ENCODE measurements at places on chromosomes 4 and X. TPM values are rescaled to one million over a fixed set of nuclear protein-coding genes. Genes with fewer than 3 reads are reported as not detected.

The AMER1 gene
- 10.4 TPM for total RNA-seq

The PABPC1L2A gene
- total RNA-seq = 0.91 TPM

The TRAM1L1 gene
- 17.2 TPM for total RNA-seq

DNA sequence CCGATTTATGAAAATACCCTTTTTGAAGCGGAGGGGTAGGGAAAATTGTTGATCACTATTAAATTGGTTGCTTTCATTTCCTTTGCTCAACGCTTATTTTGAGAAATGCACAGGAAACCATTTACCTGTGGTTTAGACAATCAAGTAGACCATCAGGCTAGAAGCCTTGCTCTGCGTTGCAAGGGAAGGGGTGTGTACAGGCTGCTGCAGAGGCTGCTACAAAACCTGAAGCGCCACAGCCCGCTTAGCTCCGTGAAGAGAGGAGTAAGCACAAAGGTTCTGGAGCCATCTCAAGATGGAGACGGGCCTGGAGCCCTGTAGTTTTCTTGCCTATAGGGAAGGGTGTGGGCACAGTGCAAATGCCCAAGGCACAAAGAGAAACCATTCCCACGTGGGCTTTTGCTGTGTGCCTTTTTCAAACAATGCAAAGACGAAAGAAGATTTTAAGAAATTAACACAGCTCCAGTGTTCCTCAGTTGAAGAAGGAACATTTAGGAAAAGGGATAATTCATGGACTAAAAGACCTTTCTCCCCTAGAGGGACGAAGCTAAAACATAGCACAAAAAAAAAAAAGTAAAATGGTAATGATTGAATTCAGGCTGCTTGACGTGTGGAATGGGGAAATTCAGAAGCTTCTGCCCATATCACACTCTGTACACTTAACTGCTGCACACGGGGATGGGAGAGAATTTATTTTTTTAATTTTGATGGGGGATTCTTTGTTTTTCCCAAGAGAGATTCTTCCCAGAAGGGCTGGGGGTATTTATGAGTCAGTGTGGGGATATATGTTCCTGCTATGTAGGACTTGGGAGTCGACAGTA, 3.5 kb downstream of the TMSB4X start:
- DNase-seq = no peak

GRCh38 chrX:65841263-65841662, 173.8 kb downstream of the MSN start:
- DNase-seq = no peak

DNA sequence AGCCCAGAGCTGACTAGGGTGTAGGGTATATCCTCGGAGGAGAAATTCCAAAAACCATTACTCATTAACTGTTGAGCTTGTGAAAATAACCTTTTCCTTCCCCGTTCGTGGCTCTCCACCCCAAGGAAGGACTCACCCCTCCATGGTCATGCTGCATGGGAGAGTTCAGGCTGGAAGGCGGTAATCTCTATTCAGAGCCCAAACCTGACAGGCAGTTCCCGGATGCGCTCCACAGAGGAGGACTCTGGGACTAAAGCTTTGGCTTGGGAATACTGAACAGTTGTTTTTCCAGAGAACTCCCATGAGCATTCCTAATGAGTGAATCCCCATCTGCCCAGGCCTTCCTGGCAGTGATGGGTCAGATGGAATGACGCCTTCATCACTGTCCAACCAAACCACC, 125.4 kb downstream of the BCOR start:
- DNase-seq = no peak

Measured in cerebellum (tissue), 4 donors.